Upper lobe of left lung (tissue), 6 donors: ENCODE measurements at places on chromosomes 6 and 20. TPM values are rescaled to one million over a fixed set of nuclear protein-coding genes. Genes with fewer than 3 reads are reported as not detected.

GRCh38 chr6:170147056-170147787 lies 143.7 kb downstream of the DLL1 start:
- peak overlapping the region; percentile 12 for H3K27ac ChIP-seq
- H3K4me1 ChIP-seq: peaks cover 19% of the 10 kb centered on the region
- no peaks in the 10 kb centered on the region for H3K36me3 ChIP-seq
- DNase-seq: peak; percentile 47

SMLR1 gene
- total RNA-seq: not detected

DNA sequence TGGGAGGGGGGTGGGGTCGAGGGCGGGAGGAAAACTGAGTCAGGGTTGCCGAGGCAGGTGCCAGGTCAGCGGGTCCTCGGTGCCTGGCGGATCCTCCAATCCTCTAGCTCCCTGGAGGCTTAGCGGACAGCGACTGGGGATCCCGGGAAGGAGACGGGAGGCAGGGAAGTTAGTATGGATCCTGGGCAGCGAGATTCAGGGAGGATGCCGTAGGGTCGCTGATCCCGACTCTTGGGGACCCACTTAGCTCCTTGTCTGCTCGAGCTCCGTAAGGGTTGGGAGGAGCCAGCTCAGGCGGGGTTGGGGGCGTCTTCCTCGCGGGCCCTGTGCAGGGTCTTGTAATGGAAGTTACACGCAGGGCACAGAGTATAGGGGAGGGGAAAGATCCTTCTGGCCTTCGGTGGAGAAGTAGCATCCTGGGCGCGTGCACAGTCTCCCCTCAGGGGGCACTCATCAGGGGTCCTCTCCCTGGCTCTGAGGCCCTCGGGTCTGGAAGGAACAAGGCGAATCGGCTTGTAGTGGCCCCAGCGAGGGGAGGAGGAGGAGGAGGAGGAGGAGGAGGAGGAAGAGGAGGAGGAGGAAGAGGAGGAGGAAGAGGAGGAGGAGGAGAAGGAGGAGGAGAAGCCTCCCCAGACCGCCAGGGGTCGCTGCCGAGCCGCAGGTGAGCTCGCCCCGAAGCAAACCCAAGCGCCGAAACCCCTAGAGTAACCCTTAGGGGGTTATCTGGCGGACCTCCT lies 6.4 kb upstream of the SLC12A5 start:
- H3K27ac ChIP-seq: peak overlapping the region; percentile 43
- peaks cover 24% of the 10 kb centered on the region for H3K4me1 ChIP-seq
- H3K36me3 ChIP-seq: no peaks in the 10 kb centered on the region
- peaks cover 3% of the 10 kb centered on the region for H3K27me3 ChIP-seq
- peak overlapping the region; percentile 53 for H3K4me3 ChIP-seq

TXLNB gene
- total RNA-seq: 4.2 TPM

DNA sequence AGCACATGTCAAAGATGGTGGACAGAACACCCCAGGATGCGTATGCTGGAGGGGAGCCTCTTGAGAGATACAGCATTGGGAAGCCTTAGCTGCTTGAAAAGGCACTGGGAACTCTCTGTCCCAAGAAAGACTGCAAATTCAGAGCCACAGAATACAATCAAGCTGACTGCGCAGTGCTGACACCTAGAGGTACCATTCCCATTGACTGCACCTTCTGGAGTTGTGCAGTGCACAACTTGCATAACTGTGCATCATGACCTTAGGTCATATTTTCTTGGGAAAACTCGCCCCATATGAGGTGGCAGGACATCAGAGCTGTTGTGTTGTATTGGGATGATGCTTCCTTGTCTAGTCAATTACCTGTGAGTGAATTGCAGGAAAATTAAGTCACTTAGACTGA lies 646.5 kb upstream of the NOX3 start:
- H3K4me3 ChIP-seq: no peak overlapping the region
- H3K27me3 ChIP-seq: no peaks in the 10 kb centered on the region
- H3K36me3 ChIP-seq: no peaks in the 10 kb centered on the region
- no peak overlapping the region for H3K27ac ChIP-seq
- no peaks in the 10 kb centered on the region for H3K4me1 ChIP-seq

- H3K4me3 ChIP-seq: no peak overlapping the region
- H3K27me3 ChIP-seq: no peaks in the 10 kb centered on the region
- no peak for DNase-seq
- H3K36me3 ChIP-seq: no peaks in the 10 kb centered on the region
- no peak overlapping the region for H3K27ac ChIP-seq
Measured at GRCh38 chr6:53426667-53427270, 78.0 kb upstream of the ELOVL5 start.
